ENCODE measurements at places on chromosomes 4 and X.

DNA sequence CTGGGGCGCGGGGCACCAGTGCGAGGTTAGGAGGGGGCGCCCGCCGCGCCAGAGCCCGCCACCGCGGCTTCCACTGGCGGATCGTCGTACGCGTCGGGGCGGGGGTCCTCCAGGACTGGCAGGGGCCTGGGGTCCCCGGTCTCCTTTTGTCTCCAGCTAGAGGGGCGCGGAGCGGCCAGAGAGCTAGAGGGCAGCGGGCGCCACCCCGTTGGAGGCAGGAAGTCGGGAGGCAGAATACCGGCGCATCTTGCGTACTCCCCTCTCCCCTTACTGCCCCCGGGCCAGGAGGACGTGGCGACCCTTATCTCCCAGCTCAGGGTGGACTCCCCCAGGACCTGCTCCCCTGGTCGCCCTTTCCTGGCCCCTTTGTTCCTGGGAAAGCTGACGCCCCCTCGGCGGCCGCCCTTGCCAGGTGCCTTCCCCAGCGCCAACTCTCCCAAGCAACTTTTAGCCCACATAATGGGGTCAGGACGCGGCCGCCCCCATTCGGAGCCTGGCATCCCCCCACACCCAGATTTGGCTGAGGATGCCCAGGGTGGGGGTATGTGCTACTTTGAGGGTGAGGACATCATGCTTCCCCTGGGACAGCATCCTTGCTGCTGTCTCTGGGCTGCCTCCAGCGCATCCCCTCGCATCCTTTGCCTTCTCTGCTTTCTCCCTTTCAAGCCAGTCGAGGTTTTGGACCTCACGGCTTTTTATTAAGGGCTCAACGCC is 933 bp downstream of the CNKSR2 start:
- DNase-seq: no peak

DNA sequence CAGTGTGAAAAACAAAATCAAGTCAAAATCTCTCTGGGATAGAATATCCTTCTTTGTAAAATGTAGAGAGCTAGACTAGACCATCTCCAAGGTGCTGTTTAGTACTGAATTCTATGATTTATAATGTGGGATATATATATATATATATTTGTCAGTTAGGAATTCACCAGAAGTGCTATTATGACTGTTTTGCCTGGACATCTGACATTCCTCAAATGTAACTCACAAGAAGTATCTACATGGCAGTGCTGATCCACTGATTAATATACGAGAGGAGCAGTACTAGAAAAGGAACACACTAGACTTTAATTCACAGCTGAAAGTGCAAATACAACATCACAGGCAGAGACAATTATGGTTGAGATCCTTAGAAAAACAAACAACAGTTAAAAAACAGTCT is 208.9 kb downstream of the GBA3 start:
- DNase-seq: no peak

- no peak for DNase-seq
Observed at GRCh38 chrX:9231491-9231890, 197.6 kb upstream of the FAM9B start.

DNA sequence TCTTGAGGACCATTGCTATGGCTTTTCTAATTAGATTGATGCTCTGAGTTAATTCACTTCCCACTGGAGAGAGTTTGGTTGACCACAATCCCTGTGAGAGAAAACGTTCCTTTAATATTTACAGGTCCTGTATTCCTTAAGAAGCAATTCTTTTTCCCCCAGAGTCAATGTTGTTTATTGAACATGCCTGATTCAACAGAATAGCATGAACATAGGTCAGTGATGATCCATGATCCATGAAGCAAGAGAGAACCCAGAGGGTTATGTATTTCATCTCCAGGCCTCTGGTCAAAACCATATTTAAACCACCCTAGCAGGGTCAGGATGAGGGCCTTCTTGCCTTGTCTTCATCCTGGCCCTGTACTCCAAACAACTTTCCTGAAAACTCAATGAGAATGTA is 39.4 kb upstream of the EFHC2 start:
- DNase-seq: no peak

- peak; percentile 77 for DNase-seq
Observed at GRCh38 chr4:74640111-74640903, 154.0 kb downstream of the BTC start.

DNA sequence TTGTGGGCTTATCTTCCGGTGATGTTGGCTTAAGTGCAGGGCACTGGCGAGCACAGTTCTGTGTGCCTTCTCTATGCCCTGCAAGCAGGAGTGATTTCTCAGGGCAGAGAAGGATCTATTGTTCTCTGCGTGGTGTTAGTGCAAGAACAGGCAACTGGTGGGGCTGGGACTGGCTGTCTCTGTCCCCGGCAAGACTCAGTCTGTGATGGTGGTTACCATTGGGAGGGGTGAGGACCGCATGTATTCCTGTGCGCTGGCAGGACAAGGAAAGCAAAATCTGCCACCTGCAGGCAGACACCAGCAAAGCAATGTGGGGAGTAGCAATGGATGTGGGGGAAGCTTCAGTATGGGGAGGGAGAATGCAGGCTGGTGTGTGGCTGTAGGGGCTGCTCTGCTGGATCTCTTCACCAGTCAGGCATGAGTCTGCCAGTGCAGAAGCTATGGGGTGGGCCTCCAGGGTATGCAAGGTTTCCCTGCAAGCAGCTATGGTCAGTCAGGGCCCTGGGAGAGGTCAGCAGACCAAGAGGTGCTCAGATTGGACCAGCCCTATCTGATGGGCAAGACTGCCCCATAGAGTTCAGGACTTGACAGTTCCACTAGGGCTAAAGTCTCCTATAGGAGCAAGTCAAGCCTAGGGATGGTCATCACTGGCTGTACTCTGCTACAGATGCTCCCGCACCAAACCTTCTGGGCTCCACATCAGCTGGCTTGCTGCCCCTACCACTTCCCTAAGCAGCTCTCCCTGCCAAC is 16.8 kb downstream of the PF4 start:
- no peak for DNase-seq

DNA sequence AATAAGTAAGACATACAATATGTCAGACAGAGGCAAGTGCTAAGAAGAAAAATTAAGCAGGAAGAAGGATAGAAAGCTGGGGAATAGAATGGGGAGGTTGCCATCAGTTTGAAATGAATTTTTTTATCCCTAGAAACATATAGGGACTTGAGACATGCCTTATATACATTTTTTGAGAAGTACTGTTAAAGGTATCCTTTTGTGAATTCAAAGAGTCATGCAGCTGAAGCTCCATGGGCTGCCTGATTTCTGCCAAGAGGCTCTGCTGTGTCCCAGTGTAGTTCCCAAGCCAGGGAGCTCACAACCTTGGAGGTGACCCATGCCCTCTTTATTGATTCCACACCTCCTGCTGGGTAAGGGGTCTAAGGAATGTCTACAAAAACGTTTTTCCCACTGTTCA is 564.6 kb upstream of the DIPK2B start:
- no peak for DNase-seq

DNA sequence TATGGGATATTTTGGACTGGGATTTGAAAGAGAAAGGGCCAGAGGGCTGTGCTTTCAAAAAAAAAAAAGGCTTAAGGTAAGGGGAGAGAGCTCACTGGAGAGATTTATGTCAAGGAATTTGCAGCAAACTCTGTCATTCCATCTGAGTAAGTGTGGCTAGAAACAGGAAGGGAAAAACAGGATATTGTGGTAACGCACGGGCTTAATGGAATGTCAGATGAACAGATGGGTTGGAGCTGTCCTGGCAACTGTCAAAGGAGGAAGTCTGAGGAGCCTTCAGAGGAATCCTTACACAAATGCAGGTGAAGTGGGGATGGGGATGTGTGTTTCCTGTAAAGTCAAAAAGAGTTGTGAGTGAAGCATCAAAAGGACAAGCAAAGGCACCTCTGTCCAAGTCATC is 15.1 kb upstream of the NKX3-2 start:
- no peak for DNase-seq
